ENCODE measurements at places on chromosomes 6 and 20. TPM values are rescaled to one million over a fixed set of nuclear protein-coding genes. Genes with fewer than 3 reads are reported as not detected.

DNA sequence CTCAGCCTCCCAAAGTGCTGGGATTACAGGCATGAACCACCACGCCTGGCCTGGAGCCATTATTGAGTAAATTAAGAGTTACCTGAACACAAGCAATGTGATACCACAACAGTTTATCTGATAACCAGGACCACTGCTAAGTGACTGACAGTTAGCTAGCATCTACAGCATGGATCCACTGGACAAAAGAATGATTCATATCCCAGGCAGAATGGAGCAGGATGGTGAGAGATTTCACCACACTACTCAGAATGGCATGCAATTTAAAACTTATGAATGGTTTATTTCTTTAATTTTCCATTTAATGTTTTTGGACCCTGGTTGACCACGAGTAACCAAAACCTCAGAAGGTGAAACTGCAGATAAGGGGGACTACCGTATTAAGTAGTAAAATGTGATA is 48.6 kb downstream of the RALGAPA2 start:
- no peak for DNase-seq

- no peak for DNase-seq
Observed at GRCh38 chr20:44031781-44032582, 117.3 kb downstream of the TOX2 start.

DNA sequence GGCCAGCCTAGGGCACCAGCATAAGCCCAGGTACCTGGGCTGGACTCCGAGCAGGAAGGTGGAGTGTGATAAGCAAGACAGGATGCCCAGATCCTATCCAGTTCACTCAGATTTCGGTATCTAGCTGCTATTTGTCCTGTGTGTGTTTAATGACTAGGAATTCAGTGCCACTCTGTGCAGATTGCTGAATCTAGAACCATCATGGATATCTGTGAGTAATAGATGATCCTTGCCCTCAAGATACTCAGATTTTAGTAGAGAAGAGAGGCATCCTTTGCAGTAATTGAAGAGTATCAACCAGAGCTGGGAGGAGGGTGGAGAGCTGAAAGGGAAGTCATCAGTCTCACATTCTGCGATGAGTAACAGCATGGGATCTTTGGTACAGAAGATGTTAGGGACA is 155.0 kb upstream of the ARID1B start:
- DNase-seq, result no peak

GRCh38 chr6:64890609-64891008 is 816.4 kb downstream of the EYS start:
- DNase-seq, result no peak

- DNase-seq, result peak; percentile 37
Observed at GRCh38 chr6:12751694-12752325, 35.2 kb downstream of the PHACTR1 start.

DNA sequence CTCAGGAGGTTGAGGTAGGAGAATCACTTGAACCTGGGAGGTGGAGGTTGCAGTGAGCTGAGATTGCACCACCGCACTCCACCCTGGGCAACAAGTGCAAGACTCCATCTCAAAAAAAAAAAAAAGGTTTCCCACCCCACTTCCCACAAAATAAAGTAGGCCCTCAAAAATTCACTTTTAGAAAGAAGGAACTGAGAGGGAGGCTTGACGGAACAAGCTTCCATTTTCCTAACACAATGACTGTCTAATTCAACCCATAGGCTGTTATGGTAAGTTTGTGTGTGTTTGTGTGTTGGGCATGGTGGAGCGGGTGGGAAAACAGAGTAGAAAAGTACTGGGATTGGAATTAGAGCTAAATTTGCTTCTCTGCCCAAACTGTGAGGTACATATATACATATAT is 98.4 kb upstream of the MAN1A1 start:
- DNase-seq, result no peak

- DNase-seq, result peak; percentile 42
Observed at GRCh38 chr6:8131265-8131897, 29.0 kb upstream of the EEF1E1 start.

DNA sequence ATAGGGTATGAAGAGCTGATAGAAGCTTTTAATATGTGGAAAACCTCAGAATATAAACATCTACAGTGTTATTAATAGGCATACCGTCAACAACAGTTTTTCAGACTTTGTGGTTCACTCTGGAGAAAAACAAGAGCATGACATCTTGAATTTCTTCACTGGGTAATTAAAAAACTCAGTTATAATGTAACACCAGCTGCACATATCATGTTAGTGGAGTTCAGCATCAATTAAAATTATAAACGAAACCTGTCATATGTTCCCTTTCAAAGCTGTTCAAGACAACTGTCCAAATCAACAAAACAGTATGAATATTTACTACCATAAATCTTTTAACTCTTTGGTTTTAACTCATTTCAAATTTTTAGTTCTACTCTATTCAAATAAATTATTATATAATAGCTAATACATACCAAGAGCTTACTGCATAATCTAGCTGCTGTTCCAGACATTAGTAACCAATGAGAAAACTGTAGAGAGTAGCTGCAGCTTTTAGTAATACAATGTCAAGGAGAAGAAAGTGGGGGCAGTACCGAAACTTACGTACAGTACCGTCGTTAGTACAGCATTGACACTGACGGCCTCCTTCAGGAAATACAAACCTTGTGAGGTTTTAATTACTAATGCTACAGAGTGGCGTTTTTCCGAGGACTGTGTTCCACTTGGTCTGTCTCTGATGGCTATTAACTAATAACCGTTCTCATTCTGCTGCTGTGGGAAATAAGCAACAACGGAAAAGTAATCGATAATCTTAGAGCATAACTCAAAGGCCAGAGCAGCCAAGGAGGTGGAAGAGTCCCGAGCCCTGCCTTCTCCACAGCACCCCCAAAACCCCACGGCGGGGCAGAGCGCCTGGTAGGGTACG is 532 bp upstream of the PM20D2 start:
- peak; percentile 36 for DNase-seq

- no peak for DNase-seq
Observed at GRCh38 chr6:168105813-168106632, 27.0 kb upstream of the FRMD1 start.

GRCh38 chr6:57215260-57215659 is 6.8 kb downstream of the RAB23 start:
- DNase-seq, result no peak

GRCh38 chr6:107806691-107807090 is 17.4 kb downstream of the SCML4 start:
- no peak for DNase-seq

- no peak for DNase-seq
Observed at GRCh38 chr6:127215931-127216330, 50.7 kb upstream of the RNF146 start.

DNA sequence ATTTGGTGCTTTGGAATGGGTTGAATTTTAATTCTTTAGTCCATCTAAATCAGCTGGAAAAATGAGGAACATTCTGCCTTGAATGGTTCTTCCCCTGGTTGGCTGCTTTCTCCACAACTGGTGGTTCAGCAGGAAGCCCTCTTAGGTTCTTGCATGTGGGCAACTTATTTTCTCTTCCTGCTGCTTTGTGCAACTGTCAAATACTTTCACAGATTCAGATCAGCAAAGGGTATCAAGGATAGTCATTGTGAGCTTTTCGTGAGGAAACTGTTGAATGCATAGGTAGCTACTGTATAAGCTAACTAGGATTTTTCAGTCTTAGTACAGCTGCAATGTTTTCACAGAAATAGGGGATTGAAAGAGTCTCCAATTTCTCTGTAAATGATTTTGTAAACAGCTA is 72.9 kb upstream of the MRAP2 start:
- no peak for DNase-seq

GRCh38 chr6:39978240-39978639 is 44.0 kb upstream of the MOCS1 start:
- no peak for DNase-seq

GRCh38 chr20:45289942-45290676 is 16.5 kb upstream of the RBPJL start:
- no peak for DNase-seq

DNA sequence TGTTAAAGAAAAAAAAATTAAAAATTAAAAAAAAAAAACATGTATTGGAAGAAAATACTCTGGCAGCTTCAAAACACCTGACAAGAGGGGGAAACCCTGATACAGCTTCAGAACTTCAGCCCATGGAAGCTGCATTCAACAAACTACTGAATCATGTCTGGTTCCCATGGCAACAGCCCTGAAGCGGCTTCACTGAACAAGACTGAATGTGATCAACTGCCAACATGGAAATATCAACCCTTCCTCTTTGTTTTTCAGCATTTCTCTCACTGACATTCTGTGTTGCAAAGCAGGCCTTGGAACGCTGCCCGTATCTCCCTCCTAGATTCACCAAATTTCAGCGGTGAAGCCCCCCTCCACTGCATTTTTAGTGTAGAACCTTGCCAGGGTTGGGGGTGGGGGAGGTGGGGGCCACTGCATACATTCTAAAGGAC is 91.3 kb upstream of the SHLD1 start:
- DNase-seq, result peak; percentile 49

DNA sequence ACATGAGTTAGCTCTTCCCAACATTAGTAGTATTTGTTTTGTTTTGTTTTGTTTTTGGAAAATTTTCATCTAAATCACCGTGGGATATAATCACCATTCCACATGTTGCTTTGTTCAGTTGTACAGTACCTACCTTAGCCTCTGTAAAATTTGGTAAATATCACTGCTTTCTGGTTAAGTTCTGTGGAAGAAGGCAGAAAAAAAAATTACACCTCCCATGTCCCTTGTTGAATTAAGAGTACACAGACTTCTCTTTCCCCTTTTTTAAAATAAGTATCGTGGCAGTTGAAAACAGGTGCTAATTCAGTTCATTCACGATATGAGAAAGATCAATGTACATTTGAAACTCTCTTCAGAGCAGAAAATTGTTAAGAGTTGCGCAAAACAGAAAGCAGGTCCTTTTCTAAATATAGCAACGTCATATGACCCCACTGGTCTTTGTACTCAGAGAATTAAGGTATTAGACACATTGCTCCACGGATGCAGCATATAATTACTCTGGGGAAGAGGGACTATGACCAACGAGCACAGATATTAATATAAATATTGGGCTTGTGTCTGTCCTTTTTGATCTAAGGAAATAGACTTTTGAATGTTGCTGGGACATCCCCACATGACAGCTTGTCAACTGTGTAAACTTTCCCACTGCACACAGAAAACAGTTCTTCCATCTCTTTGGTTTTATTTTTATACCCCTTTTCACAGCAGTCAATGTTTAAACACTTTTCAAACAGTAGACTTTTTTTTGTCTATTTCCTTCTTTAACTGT is 58.6 kb upstream of the ZNF217 start:
- no peak for DNase-seq

DNA sequence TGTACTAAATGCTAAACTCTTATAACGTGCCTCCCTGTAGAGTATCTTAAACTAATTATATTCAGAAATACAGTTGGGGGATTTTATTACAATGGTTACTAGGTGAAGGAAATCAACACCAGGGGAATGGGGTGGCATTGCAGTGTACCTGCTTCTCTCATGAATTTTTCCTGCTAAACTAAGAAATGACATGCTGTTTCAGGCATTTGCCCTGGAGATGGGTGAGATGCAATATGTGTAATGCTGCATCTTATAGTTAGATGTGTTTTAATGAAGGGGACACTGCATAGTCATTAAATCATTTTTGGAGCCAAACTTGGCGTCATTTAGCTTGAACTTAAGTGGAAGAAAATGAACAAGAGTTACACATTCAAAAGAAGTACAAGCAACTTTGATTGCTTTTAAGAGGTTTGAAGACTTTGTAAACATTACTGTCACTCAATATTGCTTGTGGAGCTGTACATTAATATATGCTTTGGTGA is 4.3 kb downstream of the EYA4 start:
- DNase-seq, result no peak

GRCh38 chr20:63360850-63361518 is at the start of gene CHRNA4:
TSS of gene CHRNA4 (minus strand) at chr20:63361349. CDS start at chr20:63361165, 184 bp downstream.
- no peak for DNase-seq

DNA sequence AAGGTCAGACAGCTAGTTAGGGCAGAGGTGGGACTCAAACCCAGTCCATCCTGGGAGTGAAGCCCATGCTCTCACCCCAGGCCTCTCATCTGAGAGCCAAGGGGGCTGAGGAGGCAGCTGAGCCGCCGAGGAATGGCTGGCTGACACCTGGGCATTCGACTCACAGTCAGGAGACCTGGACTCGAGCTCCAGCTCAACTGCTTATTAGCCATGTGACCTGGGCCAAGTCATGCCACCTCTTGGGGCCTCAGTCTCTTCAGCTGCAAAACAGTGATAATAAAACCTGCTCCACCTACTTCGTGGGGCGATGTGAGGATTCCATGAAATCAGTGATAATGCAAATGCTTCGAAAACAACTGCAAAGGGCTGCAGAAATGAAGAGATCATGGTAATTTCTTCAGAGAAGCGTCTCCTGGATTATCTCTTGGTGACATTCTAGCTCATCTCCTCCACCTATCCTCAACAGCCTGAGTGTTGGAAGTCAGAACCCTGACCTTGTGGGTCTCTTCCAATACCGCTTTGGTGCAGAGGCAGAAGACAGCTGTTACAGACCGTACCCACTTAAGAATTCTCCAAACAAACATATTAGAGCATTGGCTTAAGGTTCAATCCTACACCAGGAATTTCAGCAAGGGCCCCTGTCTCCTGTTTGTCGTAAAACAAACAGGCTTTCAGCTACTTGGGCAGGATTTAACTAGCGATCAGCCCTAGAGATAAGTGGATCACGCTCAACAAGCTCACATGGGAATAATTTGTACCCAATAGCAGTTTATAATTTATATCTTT is 60.0 kb upstream of the PIM1 start:
- DNase-seq, result no peak

DNA sequence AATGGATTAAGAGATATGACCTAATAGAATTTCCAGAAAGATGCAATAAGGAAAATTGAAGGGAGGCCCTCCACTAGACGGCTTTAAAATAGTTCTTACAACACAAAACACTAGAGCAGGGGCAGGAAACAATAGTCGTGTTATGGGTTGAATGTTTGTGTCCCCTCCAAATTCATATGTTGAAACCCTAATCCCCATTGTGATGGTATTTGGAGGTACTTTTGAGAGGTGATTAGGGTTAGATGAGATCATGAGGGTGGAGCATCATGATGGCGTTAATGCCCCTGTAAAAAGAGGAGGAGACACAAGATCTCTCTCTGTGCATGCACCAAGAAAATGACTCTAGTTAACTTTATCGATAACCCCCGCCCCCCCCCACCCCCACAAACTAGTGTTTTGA is 104.0 kb upstream of the HMGN3 start:
- DNase-seq, result no peak

Gene SOBP
- 0.44 TPM for total RNA-seq

Gene GSS
- 66.0 TPM for total RNA-seq

Gene SLC4A11
- total RNA-seq, result 1.9 TPM

Gene ADGRF4
- total RNA-seq, result not detected

Gene PFDN6
- 54.6 TPM for total RNA-seq

Gene HLA-B
- 3,556 TPM for total RNA-seq
